ENCODE measurements at places on chromosomes 3 and 15.

GRCh38 chr3:10411598-10412332, 90.9 kb upstream of the SEC13 start:
- no peak for DNase-seq

- DNase-seq: no peak
Measured at GRCh38 chr15:46856839-46857502, 860.3 kb upstream of the SEMA6D start.

DNA sequence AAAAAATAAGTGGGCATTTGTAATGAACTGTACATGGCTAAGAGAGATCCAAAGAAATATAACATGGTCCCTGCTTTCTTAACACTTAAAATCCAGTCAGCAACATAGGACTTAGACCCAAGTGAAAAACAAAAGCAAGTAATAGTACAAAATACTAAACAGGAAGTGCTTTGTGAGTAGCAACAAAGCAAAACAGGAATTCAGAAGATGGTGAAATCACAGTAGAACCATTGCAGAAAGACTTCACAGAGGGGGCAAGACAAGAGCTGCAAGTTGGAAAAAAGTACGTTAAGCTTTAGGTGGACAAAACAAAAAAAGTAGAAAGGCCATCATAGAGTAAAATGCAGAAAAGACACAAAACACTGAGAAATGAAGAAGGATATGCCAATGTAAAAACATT, 116.0 kb downstream of the TBC1D5 start:
- no peak for DNase-seq

GRCh38 chr3:30303770-30304169, 302.6 kb upstream of the TGFBR2 start:
- no peak for DNase-seq

DNA sequence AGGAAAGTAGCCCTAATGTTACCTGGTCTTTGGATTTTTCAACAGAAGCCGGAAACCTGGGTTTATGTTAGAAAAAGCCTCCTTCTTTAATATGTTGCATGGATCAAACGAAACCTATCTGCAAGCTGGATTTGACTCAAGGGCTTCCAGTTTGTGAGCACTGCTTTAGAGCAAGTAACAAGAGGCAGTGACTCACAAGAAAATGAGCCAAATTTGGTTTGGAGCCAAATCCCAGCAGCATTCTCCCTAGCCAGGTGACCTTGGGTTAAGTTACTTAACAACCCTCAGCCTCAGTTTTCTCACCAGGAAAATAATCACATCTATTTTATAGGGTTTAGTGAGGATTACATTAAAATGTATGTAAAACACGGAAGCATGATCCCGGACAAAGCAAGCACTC, 215.2 kb upstream of the PRICKLE2 start:
- no peak for DNase-seq

GRCh38 chr3:142624341-142625152, 28.4 kb downstream of the PLS1 start:
- no peak for DNase-seq

GRCh38 chr3:137194301-137194700, 236.5 kb downstream of the IL20RB start:
- no peak for DNase-seq

- DNase-seq: no peak
Measured at GRCh38 chr3:29554566-29554965, 273.7 kb downstream of the RBMS3 start.

GRCh38 chr3:56655709-56656108, 27.4 kb downstream of the TASOR start:
- no peak for DNase-seq

DNA sequence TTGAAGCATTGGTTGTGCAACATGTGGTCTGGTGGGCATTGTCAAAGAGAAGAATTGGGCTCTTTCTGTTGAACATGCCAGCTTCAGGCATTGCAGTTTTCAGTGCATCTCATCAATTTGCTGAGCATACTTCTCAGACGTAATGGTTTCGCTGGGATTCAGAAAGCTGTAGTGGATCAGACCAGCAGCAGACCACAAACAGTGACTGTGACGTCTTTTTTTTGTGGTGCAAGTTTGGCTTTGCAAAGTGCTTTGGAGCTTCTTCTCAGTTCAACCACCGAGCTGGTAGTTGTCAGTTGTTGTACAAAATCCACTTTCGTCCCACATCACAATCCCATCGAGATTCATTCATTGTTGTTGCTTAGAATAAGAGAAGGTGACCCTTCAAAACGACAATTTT, 84.5 kb downstream of the NPAP1 start:
- DNase-seq: no peak

DNA sequence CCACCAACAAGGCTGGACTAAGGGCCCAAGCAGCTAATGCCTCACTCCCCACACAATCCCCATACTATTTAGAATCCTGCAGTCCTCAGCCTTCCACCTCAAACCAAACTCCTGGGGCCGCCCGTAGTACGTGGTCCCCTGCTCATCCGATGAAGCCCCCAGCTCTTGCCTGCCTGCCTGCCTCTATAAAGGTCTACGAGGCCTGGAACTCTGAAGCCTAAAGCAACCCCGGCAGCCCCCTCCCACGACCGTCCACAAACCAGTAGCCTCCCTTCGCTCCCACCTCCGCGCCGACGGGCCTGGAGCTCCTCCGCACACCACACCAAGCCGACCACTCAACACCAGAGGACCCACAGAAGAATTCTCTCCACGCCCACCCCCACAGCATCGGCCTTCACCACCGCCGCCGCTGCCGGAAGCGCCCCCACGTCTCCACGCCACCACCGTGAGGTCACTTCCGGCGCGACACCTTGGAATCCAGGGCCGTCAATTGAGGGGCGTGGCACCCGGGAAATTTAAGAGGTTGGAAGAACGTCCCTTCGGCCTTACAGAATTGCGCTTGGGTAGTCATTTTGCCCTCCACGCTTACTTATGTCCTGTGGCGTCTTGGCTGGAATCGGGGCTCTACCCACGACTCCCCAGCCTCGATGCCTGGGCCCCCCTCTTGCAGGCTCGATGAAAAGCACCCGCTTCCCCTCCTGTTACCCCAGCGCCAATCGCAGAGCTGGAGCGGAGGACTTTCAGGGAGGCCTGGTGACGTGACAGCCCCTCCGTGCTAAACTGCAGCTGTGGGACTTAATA, at the start of gene EDC3:
Gene EDC3, minus strand, starts transcription at position 428 of the 801 bp plus-strand sequence. CDS start 20,900 bp downstream, outside the sequence.
- DNase-seq: peak; percentile 75

DNA sequence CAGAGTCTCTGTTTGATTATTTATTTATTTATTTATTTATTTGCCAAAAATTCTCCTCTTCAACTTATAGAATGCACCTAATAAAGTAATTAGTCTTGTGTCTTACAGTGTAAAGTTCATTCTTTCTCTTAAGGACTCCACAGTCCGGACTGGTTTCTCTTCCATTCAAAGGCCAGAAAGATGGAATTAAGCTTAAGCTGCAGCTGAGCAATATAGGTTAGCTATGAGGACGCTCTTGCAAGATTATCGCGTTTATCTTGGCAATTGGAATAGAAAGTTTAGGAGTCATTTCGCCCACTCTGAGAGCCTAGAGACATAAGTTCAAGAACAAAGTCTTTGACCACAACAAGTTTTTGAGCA, 15.0 kb downstream of the TAGLN3 start:
- no peak for DNase-seq

DNA sequence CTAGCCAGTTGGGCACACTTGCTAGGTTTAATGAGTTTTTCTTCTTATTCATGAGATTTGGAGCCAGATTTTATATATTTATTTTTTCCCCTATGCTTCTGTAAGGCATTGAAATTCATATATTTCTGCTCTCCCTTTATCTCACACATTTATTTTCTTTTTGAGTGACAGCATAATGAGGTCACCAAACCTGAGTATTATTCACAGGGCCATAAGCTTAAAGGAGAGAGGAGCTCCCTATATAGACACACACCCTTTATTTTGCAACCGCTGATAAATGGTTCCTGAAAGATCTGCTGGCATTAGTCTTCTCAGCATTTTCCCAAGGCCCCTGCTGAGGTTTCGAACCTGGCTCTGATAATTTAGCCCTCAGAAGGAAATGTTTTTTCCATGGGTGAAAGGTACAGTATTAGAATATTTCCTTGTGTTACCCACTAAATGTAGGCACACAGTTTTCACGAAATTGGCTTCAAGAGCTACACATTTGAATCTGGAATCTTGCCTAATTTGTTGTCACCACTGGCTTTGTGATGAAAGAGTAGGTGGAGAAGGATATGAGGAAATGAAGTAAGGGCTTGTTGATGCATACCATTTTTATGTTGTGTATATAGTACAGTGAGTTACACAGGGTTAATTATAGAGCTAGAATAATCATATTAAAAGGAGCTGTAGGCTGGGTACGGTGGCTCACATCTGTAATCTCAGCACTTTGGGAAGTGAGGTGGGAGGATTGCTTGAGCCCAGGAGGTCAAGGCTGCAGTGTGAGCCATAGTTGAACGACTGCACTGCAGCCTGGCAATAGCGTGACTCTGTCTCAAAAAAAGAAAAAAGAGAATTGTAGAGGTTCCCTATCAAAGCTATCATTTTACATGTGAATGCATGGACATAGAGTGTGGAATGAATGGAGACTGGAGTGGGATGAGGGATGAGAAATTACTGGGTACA, 6.5 kb downstream of the KLHL18 start:
- DNase-seq: no peak

DNA sequence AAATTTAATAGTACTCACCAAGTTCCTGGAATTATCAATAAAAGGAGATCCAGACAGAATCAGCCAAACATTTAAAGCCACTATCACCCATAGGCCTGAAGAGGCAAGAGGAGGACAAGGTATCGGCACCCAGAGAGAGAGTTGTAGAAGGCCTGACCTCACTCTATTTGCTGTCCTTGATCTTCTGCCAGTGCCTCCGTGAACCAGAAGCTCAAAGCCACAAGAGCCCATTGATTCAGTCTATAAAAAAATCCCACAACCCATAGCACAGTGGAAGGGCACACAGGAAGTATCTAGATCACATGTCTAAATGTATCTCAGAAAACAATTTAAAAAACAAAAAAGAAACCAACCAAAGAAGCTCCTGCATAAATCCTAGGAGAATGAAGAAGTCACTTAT, 68.6 kb upstream of the FAM174B start:
- DNase-seq: no peak

DNA sequence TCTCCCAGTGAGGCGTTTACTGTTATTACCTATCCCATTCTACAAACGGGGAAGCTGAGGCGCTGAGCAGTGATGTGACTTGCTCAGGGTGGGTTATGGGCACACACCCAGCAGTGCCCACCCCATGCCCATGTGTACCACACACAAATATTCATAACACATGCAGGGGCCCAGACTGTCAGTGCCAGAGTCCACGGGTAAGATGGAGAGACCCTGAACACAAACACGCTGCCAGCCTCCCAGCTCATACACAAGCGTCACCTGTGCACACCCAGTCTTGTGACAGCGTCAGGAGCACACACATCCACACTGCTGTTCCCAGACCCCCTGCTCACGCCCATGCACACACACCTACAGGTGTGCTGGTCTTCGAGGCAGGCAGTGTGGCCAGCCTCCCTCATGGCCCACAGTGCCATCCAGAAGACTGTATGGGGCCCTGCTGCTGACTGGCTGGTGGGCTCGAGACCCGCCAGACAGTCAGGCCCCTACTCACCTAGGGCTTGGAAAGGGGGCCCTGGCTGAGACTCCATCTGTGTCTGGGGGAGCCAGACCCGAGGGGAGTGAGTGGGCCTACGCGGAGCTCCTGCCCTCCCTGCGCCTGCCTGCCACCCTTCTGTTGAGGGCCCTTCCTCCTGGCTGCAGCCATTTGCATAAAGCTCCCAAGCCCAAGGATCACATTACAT, 39.4 kb downstream of the DNAJB8 start:
- DNase-seq: no peak

DNA sequence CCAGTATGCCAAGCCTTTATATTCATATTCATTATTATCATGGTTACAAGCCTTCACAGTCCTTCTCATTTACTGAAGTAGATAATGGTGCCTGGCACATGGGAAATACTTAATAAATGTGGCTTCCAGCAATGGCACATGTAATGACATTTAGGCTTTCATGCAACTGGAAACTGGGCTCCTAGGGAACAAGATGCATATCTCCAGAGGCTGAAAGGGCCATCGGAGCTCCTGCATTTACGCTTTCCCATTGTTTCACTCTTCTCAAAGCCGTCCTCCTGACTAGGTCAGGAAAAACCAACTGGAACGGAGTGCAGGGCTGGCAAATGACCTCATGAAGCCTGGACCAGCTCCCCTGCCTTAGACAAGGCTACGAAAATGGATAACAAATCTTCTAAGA, 474.9 kb downstream of the MAGI1 start:
- no peak for DNase-seq

DNA sequence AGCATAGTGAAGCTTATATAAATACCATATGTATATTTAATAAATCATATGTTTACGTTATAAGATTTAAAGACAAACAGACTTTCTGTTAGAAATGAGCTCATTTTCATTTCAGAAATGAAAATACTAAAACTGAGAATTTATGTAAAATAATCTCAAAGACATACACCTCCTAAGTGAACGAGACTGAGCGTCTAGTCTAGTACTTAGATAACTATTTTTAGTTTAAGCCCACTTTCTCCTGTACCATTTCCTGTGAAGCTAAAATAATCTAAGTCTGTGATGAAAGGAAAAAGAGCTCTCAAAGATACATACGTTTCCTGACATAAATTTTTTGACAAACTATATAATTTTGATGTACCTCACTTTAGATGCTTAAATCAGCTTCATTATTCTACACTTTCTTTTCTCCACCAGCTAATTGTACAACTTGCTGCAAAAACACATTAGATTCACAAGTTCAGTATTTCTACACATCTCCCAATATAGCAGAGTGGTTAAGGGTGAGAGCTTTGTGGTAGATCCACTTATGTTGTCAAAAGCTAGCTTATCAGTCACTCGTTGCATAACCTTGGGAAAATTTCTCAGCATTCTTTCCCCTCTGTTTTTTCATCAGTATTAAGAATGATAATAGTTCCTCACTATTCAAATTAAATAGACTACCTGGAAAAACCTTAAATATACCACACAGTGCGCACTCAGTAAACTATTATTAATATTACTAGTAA, 703.0 kb downstream of the PLOD2 start:
- DNase-seq: no peak

DNA sequence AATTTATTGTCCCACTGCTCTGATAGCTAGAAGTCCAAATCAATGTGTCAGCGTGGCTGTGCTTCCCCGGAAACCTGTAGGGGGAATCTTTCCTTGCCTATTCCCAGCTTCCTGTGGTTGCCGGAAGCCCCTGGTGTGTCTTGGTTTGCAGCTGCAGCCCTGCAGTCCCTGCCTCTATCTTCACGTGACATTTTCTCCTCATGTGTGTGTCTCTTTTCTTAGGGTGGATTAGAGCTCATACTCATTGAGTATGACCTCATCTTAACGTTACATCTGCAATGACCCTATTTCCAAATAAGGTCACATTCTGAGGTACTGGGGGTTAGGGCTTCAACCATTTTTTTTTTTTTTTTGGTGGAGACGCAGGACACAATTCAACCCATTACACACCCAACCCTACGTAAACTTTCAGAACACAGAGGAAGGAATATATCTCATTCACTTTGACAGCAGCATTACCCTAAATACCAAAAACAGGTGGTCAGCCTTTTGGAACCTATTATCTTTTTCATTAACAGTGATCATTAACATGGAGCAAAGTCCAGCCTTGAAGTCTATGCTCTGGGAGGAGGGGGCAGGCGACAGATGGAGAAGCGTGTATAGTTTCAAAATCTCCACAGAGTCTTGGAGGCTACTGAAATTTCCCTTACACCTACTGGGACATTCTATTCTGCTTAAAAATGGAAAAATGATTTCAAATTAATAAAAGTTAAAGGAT, 88.6 kb downstream of the RYK start:
- DNase-seq: no peak

- DNase-seq: peak; percentile 73
Measured at GRCh38 chr15:38564557-38565286, at the start of gene RASGRP1. TSS of gene RASGRP1 (minus strand) at chr15:38564814. CDS start at chr15:38564628, 186 bp downstream.

- no peak for DNase-seq
Measured at GRCh38 chr15:77516786-77517185, 96.1 kb downstream of the HMG20A start.
